ENCODE measurements at places on chromosomes 12 and 14.

GRCh38 chr12:58812214-58812613, 108.1 kb downstream of the LRIG3 start:
- no peak for DNase-seq

GRCh38 chr14:69378274-69378673, 19.8 kb downstream of the ERH start:
- no peak for DNase-seq

DNA sequence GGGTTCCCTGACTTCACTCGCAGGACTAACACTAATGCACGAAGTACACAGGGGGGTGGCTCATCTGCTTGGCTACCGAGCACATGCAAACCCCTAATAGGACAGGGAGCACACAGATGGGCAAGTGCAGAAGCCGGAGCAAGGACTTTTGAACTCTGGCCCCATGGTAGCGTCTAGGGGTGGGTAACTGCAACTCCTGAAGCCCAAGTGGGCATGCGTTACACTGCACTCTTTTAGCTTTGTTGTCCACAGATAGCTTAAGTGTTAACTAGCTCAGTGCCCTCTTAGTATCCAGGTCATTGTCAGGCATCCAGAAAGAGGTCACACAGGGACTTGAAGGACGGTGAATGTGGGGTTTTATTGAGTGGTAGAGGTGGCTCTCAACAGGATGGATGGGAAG, 3.0 kb upstream of the BLTP3B start:
- DNase-seq = no peak

- DNase-seq = no peak
Observed at GRCh38 chr12:105721891-105722290, 391.4 kb downstream of the C12orf75 start.

DNA sequence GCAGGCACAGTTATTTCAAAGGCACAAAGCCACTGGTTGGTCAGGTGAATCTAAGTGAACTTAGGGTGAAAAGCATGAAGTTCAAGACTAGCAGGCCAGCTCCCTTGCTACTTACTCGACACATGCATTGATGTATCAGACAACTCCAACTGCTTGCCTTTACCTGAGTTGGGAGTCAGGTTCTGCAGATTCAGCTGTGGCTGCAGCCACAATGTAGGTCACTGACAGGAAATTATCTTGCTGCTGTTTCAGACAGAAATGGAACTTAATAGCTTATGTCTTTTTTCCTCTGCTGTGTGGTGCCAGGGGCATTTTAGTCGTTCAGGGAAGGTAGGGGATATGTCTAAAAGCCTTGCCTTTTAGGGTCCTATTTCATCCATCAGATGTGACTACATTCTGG, 125.6 kb upstream of the RPH3A start:
- no peak for DNase-seq

GRCh38 chr12:108700833-108701541, 30.3 kb downstream of the CORO1C start:
- DNase-seq = no peak

DNA sequence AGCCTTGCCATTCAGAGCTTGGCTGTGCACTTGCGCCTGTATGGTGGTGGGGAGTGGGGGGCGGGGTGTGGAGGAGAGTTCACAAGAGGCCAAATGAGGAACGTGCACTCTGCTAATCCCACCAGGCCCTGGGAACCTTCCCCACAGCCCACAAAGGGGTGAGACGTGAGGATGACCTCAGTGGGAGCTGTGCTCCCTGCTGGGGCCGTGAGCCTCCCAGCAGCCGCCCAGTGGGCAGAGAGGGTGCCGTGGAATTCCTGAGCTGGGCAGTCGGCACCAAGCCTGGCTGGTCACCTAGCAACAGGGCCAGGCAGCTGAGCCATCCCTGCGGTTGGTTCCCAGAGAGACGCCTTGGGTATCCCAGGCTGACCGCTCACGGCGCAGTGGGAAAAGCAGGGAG, 53.7 kb downstream of the CCNK start:
- no peak for DNase-seq

DNA sequence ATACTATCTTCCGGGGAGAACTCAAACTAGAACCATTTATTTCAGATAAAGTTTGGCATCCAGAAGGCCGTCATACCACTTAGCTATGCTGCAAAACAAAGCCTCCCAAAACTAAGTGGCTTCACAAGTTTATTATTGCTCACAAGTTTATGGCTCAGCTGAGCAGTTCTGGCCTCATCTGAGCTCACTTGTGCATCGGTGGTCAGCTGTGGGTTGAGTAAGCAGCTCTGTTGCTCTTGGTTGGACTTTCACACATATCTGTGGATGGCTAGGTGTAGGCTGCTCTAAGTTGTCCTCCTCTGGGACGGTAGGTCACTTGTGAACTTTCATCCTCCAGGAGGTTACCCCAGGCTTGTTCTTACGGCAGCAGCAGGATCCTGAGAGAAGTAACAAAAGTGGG, 162.7 kb downstream of the BTG1 start:
- no peak for DNase-seq

DNA sequence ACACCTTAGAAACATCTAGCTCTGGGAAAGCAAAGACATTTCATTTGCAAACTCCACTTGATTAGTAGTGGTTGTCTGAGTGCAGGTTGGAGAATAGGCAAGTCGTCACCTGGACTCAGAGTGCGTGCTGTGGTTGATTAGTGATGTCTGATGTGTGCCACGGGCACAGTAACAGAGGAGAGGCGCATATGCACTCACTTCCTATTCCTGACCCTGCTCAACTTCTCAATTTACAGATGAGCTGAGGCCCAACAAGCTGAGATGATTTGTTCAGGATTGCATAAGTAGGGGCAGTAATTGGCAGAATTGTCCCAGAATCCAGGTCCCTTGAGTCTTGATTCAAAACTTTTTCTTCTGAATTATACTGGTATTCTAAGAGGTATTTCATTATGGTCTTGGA, 44.9 kb downstream of the ADCK1 start:
- DNase-seq = no peak

All from activated CD4-positive, alpha-beta memory T cell treated with anti-CD3 and anti-CD28 coated beads for 36 hours (primary cell).